ENCODE measurements at places on chromosomes 1 and 21. TPM values are rescaled to one million over a fixed set of nuclear protein-coding genes. Genes with fewer than 3 reads are reported as not detected.

GRCh38 chr1:222914861-222915632 lies 100.2 kb downstream of the DISP1 start:
- no peak for DNase-seq

- DNase-seq: no peak
Measured at GRCh38 chr21:42495765-42496119, 282 bp downstream of the RSPH1 start.

- no peak for DNase-seq
Measured at GRCh38 chr21:14817311-14817710, 247.5 kb downstream of the NRIP1 start.

- DNase-seq: no peak
Measured at GRCh38 chr1:39969531-39970270, 14.8 kb downstream of the MFSD2A start.

Gene CBR3
- 15.4 TPM for total RNA-seq

Gene CFHR4
- total RNA-seq: not detected

Gene SYCP1
- not detected for total RNA-seq

Gene IGSF8
- total RNA-seq: 54.9 TPM
